ENCODE measurements at places on chromosomes 13 and 19.

- no peak for DNase-seq
These were observed 26.0 kb downstream of the NAXD start for GRCh38 chr13:110641055-110642015.

DNA sequence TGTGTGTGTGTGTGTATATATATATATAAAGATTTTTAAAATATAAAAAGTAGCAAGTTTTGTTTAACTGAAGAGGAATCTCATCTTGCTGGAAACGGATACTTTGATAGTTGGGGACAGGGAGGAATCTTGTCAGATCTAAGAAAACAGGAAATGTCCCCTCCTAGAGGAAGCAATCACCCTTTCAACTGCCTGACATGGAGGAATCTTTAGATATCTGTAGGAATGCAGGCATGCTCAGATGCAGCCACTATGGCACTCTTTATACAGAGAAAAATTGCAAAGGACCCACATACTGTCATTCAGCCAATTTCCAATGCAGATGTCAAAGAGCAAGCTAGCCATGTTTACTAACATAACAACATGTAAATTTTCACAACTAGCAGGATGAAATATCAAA lies 38.8 kb downstream of the ZNF611 start:
- DNase-seq, result no peak

- DNase-seq, result no peak
These were observed 9.7 kb downstream of the MEIOSIN start for GRCh38 chr19:45742969-45743368.

DNA sequence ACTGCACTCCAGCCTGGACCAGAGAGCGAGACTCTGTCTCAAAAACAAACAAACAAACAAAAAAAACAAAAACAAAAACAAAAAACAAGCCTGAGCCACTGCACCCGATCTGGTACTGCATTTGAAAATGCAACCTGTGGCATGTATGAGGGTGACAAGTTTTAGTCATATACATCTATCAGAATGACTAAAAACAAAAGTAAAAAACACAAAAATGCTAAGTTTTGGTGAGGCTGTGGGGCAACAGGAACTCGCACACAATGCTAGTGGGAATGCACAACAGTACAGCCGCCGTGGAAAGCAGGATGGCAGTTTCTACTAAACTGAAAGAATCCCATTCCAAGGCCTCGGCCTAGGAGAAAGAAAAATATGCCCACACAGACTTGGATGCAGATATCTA lies 7.8 kb downstream of the EBPL start:
- DNase-seq, result no peak

DNA sequence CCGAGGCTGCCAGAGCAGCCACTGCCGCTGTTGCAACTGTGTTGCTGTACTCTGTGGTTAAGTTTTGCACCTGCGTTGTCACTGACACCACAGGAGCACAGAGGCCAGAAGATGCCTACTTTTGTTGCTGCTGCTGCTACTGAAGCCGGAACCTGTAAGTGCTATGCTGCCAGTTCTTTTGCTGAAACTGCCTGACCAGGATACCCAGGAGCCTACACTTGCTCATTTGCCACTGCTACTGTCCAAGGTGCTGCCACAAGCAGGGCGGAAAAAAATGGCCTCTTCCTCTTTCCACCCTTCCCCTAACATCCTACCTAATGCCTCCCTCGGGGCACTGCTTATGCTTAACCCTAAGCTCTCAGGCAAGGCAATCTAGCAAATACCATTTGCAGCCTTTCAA lies 29.0 kb upstream of the NBEA start:
- no peak for DNase-seq

DNA sequence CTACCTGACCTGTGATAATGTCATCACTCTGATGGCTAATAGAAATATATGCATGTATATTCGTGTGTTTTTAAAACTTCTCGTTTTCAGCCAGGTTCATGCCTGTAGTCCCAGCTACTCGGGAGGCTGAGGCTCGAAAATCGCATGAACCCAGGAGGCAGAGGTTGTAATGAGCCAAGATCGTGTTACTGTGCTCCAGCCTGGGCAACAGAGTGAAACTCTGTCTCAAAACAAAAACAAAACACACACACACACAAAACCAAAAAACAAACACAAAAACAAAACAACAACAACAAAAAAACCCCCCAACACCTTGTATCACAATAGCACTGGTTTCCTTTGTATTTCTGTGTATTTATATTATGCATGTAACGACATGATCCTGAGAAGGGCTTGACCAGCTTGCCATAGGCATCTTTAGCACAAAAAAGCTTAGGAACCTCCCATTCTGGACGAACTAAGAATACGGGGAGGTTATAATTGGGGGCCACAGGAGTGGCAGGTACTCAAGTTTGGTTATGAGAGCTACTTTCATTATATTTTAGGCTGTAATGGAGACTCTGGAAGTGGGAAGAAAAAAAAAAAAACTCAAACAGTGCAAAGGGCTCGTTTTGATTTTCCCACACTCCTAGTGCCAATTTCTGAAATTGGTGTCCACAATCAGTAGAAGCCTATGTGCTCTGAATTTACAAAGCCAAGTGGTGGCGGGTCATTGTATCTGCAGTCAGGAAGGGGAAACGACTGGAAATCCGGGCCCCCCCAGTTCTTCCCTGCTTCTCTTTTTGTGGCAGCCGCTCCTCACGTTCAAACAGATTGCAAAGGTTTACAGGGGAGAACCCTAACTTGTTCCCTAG lies 1.2 kb upstream of the ACP7 start:
- DNase-seq, result no peak

DNA sequence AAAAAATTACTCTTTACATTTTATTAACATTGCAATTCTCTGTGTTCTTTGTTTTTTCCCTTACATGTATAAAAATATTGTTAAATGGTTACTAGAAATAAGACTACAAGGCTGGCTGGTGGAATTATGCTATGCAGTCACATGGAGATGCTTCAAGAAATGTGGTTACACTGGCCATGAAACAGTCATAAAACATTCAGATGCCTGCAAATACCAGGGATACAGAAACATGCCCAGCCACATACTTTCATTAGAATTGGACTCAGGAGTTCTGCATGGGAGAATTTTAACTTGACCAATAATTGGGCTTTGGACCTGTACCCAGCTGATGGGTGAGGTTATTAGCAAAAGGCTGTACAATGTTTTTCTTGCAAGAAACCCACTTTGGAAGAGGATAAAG lies 1407.7 kb upstream of the SLC10A2 start:
- no peak for DNase-seq

GRCh38 chr19:9406798-9407352 lies 28.5 kb downstream of the ZNF266 start:
- peak; percentile 41 for DNase-seq

GRCh38 chr19:46368116-46368515 lies 21.2 kb downstream of the PPP5C start:
- no peak for DNase-seq

- no peak for DNase-seq
These were observed 422.7 kb upstream of the ARGLU1 start for GRCh38 chr13:106990594-106990993.

- no peak for DNase-seq
These were observed 1518.3 kb upstream of the SLC10A2 start for GRCh38 chr13:104584481-104584880.

DNA sequence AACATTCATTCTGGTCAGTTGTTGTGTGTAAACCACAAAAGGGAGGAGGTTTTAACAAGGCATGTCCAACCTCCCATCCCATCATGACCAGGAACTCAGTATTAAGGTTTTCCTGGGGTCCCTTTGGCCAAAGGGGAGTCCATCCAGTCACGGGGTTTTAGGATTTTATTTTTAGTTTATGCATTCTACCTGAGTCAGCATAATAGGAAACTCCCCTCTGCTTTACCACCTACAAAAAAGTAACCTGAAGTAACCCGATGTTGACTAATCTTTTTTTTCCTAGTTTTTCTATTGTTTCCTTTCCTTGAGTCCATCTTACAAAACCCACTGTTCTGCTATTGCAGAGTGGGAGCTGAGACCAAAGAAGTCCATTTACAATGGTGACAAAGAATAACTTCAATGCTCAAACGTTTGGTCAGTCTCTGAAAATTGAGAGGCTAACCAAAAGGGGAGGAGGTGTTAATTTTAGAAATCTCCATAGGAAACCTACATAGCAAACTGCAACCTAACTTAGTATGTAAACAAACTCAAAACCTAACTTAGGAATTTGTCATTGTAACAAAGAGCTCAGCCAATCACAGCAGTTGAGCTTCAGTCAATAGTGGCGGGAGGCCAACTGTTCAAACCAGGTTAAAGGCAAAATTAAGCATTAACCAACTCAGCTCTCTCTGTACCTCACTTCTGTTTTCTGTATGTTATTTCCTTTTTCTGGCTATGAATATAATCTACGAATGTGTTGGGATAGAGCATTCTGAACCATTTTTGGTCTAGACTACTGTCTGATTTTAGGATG lies 1954.1 kb downstream of the PCDH9 start:
- DNase-seq, result no peak

- no peak for DNase-seq
These were observed 6.3 kb upstream of the PNPLA6 start for GRCh38 chr19:7529246-7529600.
